ENCODE measurements at places on chromosomes 5 and 9.

DNA sequence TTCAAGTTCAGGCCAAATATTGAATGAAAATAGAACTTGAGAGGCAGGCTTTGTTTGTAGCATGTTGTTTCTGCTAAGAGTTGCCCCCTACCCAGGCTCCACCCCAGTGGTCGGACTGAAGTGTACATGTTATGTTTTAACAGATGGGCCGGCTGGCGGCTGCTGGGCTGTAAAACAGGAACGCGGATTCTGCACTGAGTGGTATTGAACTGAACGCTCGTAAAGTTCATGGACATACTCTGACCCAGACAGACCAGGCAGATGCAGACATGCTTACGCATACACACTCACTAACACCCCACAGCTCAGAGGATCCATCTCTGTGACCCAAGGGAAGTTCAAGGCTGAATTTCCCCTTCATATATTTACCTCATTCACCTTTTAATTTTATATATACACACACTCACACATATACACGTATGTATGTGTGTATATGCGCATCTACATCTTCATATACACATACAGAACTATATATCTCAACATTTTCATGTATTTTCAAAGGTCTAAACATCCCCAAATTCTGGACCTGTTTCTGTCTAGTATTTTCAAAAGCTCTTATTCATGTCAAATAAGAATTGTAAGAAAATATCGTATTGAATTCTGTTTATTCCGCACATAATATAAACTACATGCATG is 1.4 kb downstream of the MARCHF3 start:
- no peak for DNase-seq
- H3K27me3 ChIP-seq: peaks cover 24% of the 10 kb centered on the region
- H3K4me3 ChIP-seq: peak overlapping the region; percentile 90
- peaks cover 15% of the 10 kb centered on the region for H3K4me1 ChIP-seq
- H3K36me3 ChIP-seq: no peaks in the 10 kb centered on the region

GRCh38 chr5:148541054-148541835 is 113.1 kb downstream of the HTR4 start:
- H3K36me3 ChIP-seq: no peaks in the 10 kb centered on the region
- no peak overlapping the region for H3K27ac ChIP-seq
- no peak for DNase-seq
- no peaks in the 10 kb centered on the region for H3K4me1 ChIP-seq
- H3K4me3 ChIP-seq: no peak overlapping the region

DNA sequence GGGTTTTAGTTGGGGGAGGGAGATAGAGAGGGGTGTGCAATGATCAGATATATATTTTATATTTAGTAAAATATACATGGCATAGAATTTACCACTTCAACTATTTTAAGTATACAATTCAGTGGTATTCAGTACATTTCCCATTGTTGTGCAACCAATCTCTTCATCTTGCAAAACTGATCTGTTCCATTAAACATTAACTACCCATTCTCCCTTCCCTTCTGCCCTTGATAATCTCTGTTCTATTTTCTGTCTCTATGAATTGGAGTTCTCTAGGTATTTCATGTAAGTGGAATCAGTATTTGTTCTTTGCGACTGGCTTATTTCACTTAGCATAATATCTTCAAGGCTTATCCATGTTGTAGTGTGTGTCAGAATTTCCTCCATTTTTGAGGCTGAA is 38.6 kb downstream of the TGFBI start:
- DNase-seq: no peak
- no peak overlapping the region for H3K4me3 ChIP-seq
- H3K27me3 ChIP-seq: peaks cover 7% of the 10 kb centered on the region
- H3K36me3 ChIP-seq: no peaks in the 10 kb centered on the region

- H3K4me3 ChIP-seq: no peak overlapping the region
- no peaks in the 10 kb centered on the region for H3K4me1 ChIP-seq
- no peaks in the 10 kb centered on the region for H3K27me3 ChIP-seq
- no peak for DNase-seq
- no peak overlapping the region for H3K27ac ChIP-seq
Observed at GRCh38 chr5:2531318-2531717, 220.2 kb downstream of the IRX2 start.

DNA sequence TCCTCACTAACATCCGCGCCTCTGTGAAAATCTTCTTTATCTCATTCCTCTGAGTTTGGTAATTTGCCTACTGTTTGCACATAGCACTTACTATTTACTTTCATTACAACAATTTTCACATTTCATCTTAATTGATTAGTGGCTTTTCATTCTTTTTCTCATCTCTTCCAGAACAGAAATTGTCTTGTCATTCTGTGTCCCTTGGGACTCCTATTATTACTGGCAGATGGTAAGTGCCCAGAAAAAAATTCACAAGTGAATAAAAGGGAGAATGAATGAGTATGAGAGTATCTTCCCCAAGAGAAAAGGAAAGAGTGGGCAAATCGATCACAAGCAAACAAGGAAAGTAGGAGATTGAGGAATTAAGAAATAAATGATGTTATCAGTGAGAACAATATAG is 876.1 kb downstream of the TLE4 start:
- no peak overlapping the region for H3K27ac ChIP-seq
- H3K4me3 ChIP-seq: no peak overlapping the region
- no peaks in the 10 kb centered on the region for H3K4me1 ChIP-seq
- no peaks in the 10 kb centered on the region for H3K27me3 ChIP-seq

DNA sequence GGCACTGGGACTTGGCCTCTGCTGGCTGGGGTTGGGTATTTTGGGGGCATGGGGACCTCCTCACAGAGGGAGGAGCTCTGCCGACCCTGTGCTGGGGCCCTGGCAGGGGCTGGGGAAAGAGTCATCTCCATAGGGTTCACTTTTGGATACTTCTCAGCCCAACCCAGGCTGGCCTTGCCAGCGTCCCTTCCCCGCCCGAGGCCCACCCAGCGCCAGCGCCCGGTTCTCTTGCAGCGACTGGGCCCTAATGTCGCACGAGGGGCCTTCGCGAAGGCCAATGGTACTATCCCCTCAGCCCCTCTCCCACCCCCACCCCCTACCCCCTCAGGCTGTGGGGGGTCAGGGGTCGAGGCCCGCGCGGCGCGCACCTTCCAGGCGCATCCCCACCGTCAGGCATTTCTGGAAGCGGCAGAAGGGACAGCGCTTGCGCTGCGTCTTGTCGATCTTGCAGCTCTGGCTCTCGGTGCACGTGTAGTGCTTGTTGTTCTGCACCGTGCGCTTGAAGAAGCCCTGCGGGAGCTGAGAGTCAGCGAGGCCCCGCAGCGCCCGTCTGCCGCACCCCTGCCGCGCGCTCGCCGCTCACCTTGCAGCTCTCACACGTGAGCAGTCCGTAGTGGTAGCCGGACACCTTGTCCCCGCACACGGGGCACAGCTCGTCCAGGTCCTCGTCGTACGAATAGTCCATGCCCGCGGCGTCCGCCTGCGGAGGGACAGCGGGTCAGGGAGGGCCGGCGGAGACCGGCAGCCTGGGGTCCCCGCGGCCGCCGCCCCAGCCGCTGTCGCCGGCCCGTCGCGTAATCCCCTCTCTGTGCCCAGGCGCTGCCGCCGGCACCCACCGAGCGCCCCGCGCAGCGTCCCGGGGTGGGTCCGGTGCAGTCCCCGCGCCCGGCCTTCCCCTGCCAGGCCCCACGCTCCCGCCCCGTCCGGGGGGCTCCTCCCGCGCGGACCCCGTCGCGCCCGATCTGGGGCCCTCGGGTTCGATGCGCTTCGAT is 4.2 kb downstream of the NR5A1 start:
- H3K36me3 ChIP-seq: no peaks in the 10 kb centered on the region
- peaks cover 9% of the 10 kb centered on the region for H3K4me1 ChIP-seq
- H3K27ac ChIP-seq: no peak overlapping the region
- no peak for DNase-seq

- H3K27me3 ChIP-seq: no peaks in the 10 kb centered on the region
- no peaks in the 10 kb centered on the region for H3K36me3 ChIP-seq
- DNase-seq: no peak
- no peak overlapping the region for H3K27ac ChIP-seq
Observed at GRCh38 chr9:119802133-119802532, 432.9 kb upstream of the BRINP1 start.

DNA sequence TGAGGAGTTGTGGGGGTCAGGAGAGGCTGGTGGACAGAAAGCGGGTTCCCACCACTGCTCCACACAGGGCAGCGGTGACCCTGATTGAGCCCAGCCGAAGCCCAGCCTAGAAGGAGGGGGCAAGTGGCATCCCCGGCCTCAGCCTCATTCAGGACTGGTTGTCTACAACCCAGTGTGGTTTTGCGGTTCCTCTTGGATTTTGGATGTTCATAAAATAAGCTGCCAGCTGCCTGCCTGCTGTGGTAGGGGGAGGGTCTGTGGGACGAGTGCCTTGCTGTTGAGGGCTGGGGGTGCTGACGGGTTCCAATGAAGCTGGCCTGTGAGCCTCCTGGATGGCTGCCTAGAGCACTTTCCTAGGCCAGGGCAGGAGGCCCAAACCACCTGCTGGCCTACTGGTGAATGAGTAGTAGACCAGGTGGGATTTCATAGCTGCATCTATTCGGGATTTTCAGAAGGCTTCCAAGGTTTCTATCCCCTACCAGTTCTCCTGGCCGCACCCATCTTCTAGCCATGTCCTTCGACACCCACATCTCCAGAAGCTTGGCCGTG is 102.4 kb downstream of the NDFIP1 start:
- H3K36me3 ChIP-seq: no peaks in the 10 kb centered on the region
- no peak for DNase-seq
- H3K4me3 ChIP-seq: no peak overlapping the region
- H3K4me1 ChIP-seq: no peaks in the 10 kb centered on the region

- H3K27ac ChIP-seq: no peak overlapping the region
- DNase-seq: no peak
- H3K36me3 ChIP-seq: no peaks in the 10 kb centered on the region
- H3K4me3 ChIP-seq: no peak overlapping the region
- peaks cover 8% of the 10 kb centered on the region for H3K27me3 ChIP-seq
- H3K4me1 ChIP-seq: no peaks in the 10 kb centered on the region
Observed at GRCh38 chr5:1771149-1772065, 28.2 kb downstream of the MRPL36 start.

- no peak for DNase-seq
- peaks cover 7% of the 10 kb centered on the region for H3K4me1 ChIP-seq
- no peak overlapping the region for H3K27ac ChIP-seq
Observed at GRCh38 chr5:43286623-43287022, 26.6 kb downstream of the HMGCS1 start.

DNA sequence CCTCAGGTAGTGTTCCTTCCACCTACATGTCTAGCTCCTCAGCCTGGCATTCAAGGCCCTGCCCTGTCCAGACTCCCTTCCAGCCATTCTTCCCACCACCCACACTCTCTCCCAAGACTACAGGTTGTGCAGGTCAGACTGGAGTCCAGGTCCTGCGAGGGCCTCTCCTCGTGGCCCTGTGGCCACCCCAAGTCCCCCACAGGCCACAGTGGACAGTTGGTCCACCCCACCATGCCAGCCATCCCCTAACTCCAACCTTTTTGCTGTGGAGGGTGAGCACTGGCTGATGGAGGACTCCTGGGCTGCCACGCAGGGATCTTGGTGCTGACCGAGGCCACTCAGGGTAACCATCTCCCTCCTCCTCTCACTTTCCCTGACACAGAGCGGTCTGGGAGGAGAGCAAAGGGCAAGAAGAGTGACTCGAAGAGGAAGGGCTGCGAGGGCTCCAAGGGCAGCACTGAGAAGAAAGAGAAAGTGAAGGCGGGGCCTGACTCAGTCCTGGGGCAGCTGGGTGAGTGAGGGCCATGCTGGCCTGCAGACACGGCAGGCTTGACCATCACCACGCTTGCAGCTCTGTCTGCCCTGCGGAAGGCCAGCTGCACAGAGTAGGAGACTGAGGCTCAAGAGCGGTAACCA is 51.0 kb downstream of the JADE2 start:
- peaks cover 59% of the 10 kb centered on the region for H3K36me3 ChIP-seq
- DNase-seq: no peak
- no peak overlapping the region for H3K4me3 ChIP-seq
- peak overlapping the region; percentile 58 for H3K27ac ChIP-seq
- peaks cover 3% of the 10 kb centered on the region for H3K4me1 ChIP-seq

DNA sequence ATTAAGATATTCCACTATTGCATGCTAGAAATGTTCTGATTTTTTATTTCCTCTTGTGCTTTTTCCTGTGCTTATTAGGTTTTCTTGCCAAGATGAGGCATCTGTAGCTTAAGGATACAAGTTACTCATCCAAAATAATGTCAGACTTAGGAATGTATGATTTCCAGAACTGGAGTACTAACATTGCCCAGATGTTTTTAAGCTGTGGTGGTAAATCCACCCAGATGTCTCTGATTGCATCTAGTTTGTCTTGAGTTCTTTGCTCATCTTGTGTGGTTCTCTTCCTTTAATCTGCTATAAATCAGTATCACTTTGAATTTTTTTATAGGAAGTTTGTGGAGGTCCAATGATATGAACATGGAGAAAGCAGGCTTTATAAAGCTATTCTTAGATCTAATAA is 337.5 kb upstream of the ZNF608 start:
- H3K27ac ChIP-seq: no peak overlapping the region
- no peak for DNase-seq
- H3K4me3 ChIP-seq: no peak overlapping the region
- H3K36me3 ChIP-seq: no peaks in the 10 kb centered on the region

GRCh38 chr5:74623748-74624408 is 16.6 kb downstream of the ENC1 start:
- H3K27ac ChIP-seq: no peak overlapping the region
- peaks cover 11% of the 10 kb centered on the region for H3K27me3 ChIP-seq
- no peaks in the 10 kb centered on the region for H3K4me1 ChIP-seq
- no peaks in the 10 kb centered on the region for H3K36me3 ChIP-seq
- no peak overlapping the region for H3K4me3 ChIP-seq

DNA sequence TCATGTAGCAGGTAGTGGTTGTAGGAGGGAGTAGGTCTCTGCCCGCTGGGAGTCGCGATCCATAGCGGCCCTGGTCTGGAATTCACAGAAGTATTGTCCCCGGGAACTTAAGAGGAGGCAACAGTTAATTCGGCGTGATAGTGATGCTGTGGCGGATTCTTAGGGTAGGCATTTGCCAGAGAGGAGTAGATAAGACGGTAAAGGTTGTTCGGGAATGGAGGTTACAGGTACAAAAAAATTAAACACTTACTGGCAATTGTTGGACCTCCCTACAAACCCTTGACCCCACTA is 679 bp downstream of the SMC5 start:
- peak overlapping the region; percentile 94 for H3K27ac ChIP-seq
- H3K4me3 ChIP-seq: peak overlapping the region; percentile 82
- no peaks in the 10 kb centered on the region for H3K27me3 ChIP-seq
- DNase-seq: no peak
- H3K36me3 ChIP-seq: peaks cover 35% of the 10 kb centered on the region

Data from activated CD8-positive, alpha-beta T cell treated with anti-CD3 and anti-CD28 coated beads, Interleukin-2, amount 10 ng/mL, durations not matched to agents 7 days and 5 days (primary cell).